Aorta (tissue), 5 donors: ENCODE measurements at places on chromosomes 12 and 14. TPM values are rescaled to one million over a fixed set of nuclear protein-coding genes. Genes with fewer than 3 reads are reported as not detected.

The TMCC3 gene
- 16.8 TPM for total RNA-seq

DNA sequence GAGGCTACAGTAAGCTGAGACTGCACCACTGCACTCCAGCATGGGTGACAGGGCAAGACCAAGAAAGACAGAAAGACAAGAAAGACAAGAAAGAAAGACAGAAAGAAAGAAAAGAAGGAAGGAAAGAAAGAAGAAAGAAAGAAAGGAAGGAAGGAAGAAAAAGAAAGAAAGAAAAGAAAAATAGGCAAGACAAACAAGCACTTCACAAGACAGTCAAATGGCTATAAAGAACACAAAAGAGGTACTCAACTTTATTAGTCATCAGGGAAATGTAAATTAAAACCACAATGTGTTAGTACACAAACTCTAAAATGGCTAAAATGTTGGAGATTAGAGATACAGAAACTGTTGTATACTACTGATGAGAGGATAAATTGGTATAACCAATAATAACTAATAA, 6.6 kb downstream of the ATXN3 start:
- DNase-seq = no peak

- no peak for DNase-seq
Measured at GRCh38 chr12:86735072-86735471, 478.9 kb upstream of the MGAT4C start.

DNA sequence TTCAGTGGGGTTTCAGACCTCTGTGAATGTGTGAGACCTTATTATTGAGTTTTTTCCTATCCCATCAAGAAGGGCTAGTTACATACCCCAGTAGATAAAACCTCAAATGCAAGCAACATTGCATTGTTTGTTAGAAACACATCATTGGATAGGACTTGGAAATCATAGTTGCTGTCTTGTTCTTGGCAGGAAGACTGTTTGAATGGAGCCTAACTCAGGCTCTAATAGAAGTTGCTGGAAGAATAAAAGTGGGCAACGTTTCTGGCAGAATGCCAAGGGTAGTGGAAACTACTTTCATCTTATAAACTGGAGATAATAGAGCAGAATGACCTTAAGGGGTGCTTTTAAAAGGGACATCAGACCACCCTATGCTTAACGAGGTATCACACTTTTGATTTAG, 9.9 kb upstream of the PTHLH start:
- DNase-seq = no peak
